CD4-positive, alpha-beta T cell treated with Interleukin-2 at 100 ng/mL for 4 hours (primary cell): ENCODE measurements at places on chromosomes 7 and 10.

DNA sequence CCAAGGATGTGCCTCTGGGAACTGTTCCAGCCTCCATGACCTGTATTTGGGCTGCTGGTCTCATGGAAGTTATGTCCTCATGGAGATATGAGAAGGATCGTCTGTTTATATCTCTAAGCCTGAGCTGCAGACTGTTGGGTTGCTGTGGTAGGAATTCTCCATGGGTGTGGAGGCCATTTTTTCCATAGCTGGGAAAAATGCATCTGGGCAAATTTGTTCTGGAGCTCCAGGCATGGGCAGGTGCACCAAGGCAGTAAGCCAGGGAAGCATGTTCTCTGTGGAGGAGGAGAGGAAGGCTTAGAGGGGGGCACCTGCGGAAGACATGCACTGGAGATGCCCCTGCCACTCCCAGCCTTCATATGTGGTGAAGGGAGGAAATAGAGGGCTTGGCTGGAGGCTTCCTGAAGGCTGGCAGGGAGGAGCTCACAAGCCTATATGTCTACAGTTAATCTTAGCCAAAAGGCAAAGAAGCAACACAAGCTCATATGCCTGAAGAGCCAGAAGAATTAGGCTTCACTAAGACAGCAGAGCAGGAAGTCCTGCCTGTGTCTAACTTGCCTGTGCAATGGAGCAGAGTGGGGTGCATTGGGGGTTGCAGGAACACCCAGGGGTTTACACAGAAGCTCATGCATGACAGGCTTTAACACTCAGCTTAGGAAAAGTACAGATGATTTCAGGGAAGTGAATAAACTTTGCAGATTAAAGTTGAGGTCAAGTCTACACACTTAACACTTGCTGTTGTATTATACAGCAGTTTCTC, 35.1 kb upstream of the CXCL12 start:
- no peak for DNase-seq

DNA sequence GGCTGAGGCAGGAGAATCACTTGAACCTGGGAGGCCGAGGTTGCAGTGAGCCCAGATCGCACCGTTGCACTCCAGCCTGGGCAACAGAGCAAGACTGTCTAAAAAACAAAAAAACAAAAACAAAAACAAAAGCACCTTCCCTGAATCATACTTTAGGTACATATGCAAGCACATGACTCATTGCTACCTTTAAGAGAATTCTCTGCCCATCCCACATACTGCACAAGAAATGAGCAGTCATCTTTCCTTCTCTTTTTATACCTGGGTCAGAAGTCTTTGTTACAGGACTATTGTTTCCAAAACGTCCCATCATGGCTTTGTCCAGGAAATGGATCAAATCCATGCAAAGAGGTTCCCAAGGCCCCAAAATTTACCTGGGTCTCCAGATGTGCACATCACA, 21.5 kb upstream of the AKR1B10 start:
- DNase-seq, result no peak

DNA sequence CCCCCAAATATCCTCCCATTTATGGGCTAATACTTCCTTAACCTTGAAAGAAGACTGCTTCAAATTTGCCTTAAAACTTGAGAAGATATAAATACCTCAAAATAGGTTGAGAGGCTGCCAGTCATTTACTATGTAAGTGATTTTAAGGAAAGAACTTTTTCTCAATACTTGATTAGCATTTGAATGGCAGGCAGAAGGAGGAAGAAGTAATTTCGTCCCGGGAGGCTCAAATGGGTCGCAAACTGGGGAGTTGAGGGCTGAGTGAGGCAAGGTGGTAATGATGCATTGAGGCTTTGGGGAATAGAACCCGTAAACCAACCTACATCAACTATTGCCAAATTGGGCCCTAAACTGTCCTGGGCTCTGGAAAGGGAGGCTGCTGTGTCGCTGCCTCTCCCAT, 11.1 kb downstream of the CAMK1D start:
- no peak for DNase-seq

DNA sequence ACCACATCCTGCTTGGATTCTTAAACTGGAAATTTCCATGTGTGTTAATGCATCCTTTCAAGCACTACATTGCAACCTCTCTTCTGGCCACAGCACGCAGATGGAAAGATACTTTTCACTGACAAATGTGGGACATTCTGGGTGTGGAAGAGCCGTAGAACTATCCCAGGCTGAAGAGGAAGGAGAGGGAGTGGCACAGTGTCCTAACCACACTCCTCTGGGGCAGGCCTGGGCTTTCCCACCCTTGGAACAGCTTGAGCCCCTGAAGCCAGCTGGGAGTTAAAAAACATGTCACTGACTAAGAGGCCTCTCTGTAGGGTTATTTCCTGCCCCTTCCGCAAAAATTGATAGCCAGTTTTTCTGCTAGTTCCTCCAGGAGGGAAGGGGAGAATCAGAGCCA, 34.0 kb upstream of the DNMBP start:
- no peak for DNase-seq

DNA sequence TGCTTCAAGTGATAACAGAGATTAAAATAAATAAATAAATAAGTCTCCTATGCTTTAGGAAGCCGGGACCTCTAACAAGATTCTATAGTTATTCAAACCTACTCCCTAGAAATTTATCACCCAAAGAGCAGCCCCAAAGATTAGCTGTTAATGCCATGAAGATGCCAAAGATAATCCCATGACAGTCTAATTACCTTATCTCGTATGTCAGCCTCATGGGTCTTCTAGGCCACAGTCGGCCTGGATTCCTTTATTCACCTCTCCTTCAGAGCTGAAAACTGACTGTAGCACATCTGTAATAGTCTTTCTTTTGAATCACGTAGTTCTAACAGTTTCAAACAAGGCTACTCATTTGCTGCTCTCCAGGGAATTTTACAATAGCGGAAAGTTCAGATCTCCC, 24.2 kb downstream of the COL1A2 start:
- DNase-seq, result no peak

DNA sequence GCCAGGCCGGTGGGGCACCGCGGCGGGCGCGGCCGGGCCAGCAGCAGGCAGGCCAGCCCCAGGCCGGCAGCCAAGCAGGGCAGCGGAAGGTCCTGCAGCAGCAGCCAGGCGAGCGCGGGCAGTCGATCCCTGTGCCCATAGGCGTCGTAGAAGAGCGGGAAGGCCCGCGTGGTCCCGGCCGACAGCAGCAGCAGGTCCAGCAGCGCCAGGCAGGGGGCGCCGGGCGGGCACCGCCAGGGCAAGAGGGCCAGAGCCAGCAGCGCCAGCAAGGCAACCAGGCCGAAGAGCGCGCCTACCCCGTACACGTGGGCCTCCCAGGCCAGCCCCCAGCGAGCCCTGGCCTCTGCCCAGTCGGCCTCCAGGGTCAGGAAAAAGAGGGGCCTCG, 8.4 kb upstream of the RBM28 start:
- DNase-seq, result peak; percentile 14

DNA sequence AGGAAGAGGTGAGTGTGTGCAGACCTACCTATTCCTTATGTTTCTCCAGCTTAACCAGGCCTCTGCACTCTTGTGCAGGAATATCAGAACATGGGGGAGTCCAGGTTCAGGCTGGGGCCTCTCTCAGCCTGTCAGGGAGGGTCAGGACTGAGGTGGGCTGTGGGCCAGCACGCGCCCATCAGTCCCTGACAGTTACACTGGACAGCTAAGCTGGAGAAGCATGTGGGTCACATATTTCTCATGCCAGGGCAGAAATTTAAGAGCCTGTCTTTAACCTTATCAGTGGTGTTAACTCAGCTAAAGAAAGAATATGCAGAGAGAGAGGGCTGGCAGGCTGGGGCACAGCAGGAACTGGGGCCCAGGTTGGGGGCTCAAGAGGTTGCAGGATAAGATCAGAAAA, 8.7 kb upstream of the POLD2 start:
- DNase-seq, result no peak

GRCh38 chr7:157384301-157384700, 47.5 kb downstream of the DNAJB6 start:
- no peak for DNase-seq

GRCh38 chr10:72105710-72106109, 17.4 kb upstream of the SPOCK2 start:
- DNase-seq, result no peak

GRCh38 chr10:11881477-11882417, 58.6 kb downstream of the PROSER2 start:
- DNase-seq, result no peak

GRCh38 chr7:117308891-117309290, 14.0 kb downstream of the WNT2 start:
- no peak for DNase-seq

DNA sequence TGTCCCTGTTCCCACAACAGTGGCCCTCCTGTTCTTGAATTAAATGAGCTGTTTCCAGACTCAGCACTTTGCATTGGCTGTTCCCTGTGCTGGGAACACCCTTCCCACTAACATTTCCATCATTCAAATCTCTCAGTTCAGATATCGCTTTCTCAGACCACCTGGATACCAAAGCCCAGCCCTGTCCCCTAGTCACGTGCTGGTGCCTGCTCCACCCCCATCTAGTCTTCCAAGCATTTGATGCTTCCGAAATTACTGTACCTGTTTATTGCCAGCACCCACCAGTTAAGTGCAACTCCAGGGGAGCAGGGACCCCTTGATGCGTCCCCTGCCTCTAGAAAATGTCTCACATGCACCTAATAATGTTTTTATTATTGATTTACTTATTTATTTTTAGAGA, 3.0 kb upstream of the SLC29A4 start:
- no peak for DNase-seq

DNA sequence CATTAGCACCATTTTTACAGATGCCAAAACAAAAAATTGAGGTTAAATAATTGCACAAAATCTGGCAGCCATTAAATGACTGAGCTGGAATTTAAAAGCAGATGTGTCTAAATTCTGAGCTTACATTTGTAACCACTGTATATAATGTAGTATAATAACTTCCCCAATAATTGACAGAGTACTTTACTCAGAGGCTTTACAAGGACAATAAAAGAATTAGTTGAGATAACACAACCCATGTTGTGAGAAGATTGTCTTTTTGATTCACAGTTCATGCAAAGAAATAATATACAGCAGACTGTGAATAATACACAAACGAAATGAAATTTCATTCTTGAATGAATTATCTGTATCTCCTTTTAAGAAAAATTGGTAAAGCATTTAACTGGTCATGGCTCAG, 417.1 kb downstream of the AUTS2 start:
- DNase-seq, result no peak

- no peak for DNase-seq
These were observed 110.5 kb downstream of the ITGA8 start for GRCh38 chr10:15609246-15609645.

DNA sequence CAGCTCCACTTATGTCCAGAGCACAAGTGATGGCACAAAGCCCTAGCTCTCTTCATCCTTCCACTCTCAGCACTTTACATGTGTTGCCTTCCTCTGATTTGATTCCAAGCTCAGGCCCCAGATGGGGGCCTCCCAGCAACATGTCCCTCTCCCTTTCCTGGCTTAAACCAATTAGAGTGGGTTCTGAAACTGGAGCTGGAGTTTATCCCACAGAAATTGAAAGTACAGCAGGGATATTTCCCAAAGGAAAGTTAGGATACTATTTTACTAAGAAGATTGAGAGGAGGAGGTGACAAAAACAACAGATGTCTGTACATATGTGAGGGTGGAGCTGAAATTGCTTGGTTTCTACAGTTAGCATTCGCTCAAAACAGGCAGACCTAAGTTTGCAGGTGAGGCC, 724.6 kb downstream of the AUTS2 start:
- DNase-seq, result no peak

DNA sequence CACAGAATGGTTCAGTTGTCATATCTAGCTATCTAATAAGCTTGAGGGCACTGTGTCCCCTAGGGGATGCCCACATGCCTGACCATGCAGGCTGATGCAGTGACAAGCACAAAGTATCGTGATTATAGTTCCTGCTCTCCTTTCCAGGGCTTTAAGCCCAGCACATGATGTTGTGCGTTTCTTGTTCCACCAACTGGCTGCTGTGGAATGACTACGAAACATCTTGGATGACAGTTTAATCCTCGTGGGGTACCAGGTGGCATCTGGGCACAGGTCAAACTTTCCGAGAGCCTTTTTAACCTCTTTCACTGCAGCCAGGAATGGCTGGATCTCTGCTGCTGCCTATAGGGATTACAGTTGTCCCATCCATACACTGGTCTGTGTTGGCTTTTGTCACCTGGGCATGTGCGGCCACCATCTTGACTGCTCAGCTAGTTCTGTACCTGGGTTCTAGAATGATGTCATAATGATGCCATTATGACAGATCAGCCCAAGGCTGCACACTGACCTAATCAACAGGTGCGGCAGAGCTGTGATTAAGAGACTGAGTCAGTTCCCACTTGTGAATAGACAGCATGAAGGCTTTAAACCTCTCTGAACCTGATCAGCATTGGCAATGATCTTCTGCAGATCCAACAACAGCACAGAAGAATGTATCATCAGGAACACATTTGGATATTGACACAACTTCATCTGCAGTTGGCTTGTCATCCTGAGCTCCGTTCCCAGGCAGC, 144.1 kb downstream of the DLG5 start:
- DNase-seq, result no peak

- DNase-seq, result no peak
These were observed 11.0 kb downstream of the GLCCI1 start for GRCh38 chr7:7979558-7979957.

DNA sequence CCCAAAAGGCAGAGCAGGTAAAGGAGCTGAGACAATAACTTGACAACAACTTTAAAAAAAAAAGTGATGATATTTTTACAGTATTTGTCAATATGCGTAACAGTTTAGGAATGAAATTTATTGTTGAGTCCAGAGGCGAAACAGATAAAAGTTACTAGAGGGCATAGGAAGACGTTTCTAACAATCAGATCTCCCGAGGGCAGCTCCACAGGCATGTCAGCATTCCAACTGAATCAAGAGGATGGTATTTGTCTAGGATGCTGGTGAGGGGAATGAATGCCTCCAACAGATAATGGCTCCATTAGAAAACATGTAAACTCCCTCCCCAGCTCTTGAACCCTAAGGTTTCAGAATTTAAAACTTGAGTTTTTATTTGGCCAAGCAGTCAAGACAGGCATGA, 733.9 kb upstream of the SORCS1 start:
- DNase-seq, result no peak

DNA sequence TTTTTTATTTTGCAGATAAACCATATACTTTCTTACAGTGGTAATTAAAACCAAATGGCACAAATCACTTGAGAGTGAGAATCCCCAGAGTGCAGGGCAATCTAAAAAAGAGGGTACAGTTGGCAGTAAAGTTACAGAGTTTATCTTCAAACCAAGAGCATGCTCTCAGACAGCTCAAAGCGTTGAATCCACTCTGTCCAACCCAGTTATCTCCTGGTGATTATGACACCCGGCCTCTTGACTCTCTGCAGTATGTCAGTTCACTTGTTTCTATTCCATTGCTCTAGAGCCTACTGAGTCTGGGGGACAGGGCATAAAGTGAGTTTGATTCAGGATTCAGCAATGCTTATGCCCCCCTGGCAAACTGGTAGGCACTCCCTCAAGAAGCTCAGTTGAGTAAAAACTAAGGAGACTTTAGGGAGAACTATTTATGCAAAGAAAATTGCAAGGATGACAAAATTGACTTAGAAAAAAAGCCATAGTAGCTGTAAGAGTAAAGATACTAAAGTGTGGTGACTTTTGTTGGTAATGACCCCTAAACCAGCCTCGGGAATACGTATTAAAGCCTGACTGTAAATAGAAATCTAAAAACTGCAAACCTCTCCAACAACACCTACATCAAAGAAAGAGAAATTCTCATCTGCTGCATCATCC, 55.5 kb downstream of the COL1A2 start:
- no peak for DNase-seq
